ENCODE measurements at places on chromosomes 7 and 10.
A peak's percentile ranks its signal among the peaks of the same experiment; 100 is the strongest.

DNA sequence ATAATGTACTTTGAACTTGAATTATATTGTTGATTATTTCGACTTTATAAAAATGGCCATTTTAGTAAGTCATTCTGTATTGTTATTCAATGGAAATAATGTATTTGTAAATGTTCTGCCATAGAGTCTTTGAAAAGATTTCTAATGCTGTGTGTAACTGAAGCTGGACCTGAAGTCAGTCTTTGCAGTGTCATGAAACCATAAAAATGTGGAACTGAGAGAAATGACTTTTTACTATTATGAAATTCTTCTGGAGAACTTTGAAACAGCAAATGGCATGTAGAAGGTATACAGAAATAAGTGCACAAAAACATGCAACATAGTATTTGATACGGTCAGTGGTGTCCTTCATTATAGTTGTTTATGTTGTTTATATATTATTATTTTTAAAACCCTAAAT is 59.7 kb upstream of the ADRA2A start:
- DNase-seq = no peak

DNA sequence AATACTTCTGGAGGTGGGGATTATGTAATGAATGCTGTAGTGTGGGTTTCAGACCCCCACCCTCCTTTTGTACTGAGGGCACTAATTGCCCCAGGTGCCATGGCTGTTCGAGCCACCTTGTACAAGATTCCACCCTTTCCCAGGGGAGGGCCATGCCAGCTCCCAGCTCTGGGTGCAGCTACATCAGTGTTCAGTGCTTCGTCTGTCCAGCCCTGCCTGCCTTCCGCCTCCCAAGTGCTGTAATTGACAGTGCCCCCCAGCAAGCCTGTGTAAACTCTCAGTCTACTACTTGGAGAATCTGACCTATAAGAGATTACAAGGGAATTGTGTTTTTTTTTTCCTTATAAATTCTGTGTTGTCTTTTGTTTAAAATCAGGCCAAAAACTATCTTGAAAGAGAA is 33.0 kb downstream of the GTF2I start:
- no peak for DNase-seq

DNA sequence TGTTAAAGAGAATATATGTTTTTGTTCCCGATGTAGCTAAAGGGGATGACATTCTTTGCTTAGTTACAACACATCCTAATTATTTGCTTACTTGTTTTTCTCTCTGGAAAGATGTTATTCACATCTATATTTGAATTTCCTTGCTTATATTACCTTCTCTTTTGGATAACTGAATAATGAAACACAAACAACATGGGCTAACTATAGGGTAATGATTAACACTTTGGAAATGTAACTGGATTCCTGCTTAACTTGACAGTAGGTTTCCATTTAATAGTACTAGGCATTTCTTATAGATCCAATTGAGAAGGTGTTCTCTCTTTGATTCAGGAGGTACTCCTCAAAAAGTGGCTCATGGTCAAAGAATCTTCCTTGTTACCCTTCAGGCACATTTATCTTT is 141.1 kb downstream of the CCSER2 start:
- DNase-seq = peak; percentile 12

DNA sequence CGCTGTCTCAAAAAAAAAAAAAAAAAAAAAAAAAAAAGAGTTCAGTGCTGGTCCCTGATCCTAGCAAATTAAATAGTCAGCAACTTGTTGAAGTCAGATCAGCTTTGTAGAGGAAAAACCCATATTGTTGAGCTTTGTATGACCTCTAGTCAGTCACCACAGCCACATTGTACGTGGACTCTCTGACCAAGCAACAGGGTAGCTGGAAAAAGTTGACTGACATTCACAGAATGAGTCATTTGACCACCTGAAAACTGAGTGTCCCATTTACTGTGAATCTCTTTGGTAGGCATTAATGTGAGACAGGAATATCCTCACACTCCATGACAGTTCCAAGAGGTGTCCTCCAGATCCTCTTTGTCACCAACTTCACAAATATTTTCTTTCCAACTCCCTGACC is 371.1 kb downstream of the LRRTM3 start:
- no peak for DNase-seq

DNA sequence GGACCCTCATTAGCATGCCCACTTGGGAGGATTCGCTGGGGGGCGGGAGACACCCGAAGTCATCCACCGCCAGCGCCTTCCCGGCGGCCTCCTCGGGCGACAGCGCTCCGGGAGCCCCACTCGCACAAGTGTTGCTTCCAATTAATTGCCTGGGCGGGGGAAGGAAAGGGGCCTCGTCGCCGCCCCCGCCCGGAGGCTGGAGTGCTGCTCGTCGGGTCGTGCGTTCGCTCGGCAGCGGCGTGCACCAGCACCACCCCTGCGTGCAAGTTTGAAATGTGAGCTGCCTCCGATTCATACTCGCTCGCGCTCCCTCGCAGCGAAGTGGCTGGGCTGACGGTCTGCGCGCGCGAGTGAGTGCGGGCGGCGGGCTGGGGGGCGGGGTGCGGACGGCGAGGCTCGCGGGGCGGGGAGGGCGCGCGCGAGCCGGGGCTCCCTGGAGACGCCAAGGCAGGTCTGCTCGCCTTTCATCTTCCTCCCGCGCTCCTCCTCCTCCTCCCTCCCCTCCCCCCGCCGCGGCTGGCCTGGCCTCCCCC is 104.6 kb upstream of the PPIF start:
- no peak for DNase-seq

Data from left kidney (tissue), 8 donors.